NCI-H1092 treated with DMSO at 0.1 percent for 48 hours (cell line): ENCODE measurements at places on chromosomes 6 and 20.
A peak's percentile ranks its signal among the peaks of the same experiment; 100 is the strongest.

DNA sequence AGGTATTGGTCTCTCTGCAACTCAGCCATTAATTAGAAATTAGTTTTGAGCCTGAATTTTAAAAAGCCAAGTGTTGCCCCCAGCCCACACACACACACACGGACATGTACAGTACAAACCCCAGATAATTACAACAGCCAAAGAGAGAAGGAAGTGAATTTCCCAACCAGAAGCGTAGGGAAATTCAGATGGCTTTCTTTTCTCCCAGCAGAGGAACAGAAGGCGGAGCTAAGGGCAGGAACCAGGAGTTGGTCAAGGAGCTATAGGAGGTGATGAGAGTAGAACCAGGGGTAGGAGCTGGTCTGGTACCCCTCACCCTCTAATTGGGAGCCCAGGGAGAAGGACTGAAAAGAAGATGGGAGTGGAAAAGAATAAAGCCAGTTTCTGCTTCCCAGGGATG is 3.9 kb upstream of the ZBTB9 start:
- no peak for DNase-seq

- DNase-seq = no peak
Measured at GRCh38 chr6:81241126-81242041, 511.1 kb downstream of the TENT5A start.

GRCh38 chr6:135073756-135074393 is 19.3 kb upstream of the HBS1L start:
- DNase-seq = no peak

GRCh38 chr6:26175428-26176181 is 88.4 kb downstream of the HFE start:
- peak; percentile 32 for DNase-seq

- no peak for DNase-seq
Measured at GRCh38 chr6:128278836-128279235, 241.6 kb downstream of the PTPRK start.

GRCh38 chr20:43583982-43584432 is 6.7 kb upstream of the IFT52 start:
- no peak for DNase-seq

GRCh38 chr20:54909702-54910101 is 434.3 kb downstream of the DOK5 start:
- DNase-seq = no peak

DNA sequence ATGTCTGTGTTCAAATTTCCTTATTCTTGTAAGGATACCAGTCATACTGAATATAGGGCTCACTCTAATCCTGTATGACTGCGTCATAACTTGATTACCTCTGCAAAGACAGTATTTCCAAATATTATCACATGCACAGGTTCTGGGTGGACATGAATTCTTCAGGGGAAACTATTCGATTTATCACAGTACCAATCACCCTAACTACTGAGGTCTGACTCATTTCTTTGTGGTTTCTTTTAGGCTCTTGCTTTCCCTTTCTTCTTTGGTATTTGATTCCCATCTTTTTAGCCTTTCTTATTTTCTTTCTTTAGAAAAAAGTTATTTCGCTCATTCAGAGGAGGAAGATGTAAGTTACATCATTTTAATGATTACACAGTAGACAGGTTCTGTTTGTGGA is 40.3 kb upstream of the TBX18 start:
- no peak for DNase-seq

DNA sequence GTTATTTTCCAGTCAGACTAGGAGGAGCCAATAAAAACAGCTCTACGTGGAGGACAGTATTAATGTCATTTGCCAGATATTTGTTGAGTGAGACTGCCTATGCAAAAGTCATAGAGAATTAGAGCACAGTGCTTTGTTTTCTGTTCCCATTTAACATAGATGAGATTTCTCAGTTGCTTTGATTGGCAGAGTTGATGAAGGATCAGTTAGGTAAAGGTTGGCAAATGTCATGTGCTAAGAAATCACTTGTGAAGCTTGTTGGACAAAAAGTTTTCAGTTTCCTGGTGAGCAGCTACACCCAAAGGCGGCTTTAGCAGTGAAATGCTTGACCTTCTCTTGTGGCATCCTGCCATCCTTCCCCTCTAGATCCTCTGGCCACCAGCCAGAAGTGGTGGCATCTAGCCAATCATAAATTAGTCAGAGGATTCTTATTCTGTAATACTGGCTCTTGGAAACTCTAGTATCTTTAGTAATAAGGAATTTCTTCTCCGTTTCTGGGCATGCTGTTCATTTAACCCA is 37.0 kb downstream of the BCKDHB start:
- DNase-seq = no peak

DNA sequence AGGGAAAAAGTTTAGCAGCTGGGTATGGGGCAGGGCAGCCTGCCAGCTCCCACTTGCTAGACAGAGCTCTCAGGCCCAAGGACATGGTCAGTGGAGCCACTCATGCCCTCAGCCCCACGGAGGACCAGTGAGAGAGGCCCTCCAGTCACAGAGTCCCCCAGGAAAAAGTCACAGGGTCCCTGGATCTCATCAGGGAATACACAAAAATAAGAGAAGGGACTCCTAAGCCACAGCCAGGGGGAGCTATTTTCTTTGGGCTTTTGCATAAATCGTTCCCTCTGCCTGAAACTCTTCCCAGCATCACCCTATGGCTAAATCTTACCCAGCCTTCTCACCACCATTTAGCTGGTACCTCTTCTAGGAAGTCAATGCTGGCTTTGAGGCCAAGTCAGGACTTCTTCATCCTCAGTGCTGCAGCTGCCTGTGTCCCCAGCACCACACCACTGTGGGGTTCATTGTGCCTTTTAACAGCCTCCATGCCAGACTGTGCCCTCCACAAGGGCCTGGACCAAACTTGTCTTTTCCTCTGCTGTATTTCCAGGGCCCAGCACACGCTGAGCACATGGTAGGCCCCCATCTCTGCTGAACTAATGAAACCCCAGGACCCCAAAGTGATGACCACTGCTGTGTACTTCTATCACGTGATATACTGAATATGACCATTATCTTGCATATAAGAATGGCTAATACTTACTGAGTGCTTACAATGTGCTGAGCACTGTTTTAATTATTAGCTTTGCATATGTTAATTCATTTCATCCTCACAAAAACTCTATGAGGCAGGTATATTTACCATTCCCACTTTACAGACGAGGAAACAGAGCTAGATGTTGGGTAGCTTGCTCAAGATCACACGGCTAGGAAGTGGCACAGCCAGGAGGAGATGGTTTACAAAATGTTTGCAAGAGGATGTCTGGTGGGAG is 2.0 kb downstream of the ZNF335 start:
- peak; percentile 33 for DNase-seq

GRCh38 chr6:167650730-167651317 is 175.9 kb upstream of the AFDN start:
- DNase-seq = no peak

DNA sequence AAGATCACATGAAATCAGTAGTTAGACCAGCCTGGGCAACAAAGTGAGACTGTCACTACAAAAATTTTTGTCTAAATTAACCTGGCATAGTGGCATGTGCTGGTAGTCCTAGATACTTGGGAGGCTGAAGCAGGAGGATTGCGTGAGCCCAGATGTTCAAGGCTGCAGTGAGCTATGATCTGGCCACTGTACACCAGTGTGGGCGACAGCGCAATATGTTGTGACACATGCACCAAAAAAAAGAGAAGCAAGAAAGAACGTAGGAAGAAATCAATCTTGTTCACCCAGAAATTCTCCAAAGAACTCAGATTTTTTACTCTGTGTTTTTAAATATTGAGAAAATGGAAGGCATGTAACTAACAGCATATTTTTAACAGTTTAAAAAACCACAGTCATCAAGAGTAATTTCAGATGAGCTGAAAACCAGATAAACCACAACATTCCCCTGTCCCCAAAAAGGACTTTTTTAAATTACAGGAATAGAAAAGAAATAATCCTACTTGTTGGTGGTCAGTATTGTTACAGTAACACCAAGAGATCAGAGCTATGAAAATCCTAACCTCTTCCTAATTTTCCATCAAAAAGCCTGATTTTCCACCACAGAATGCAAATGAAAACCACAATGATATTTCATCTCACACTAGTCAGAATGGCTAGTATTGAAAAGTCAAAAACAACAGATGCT is 240.2 kb downstream of the KHDC1L start:
- no peak for DNase-seq

GRCh38 chr6:115091461-115091860 is 748.6 kb upstream of the HS3ST5 start:
- DNase-seq = no peak

- DNase-seq = no peak
Measured at GRCh38 chr6:170124150-170124549, 166.7 kb downstream of the DLL1 start.

DNA sequence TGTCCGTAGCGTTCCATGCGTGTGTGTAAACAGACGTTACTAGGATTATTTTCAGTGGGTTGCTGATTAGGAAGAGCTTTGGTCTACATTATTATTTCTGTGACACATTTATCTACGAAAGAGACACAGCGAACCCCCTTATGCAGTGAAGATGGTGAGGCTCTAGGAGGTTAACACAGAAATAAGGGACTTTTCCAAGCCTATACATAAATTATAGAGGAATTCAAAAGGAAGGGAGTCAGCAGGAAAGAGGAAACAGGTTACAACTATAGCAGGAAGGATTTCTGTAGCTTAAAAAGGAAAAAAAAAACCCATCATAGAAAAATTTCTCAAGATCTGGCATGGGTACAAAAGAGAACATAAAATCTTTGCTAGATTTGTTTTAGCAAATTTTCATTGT is 12.9 kb upstream of the RPS6KA2 start:
- DNase-seq = no peak

GRCh38 chr20:58690396-58691135 is 2.0 kb upstream of the NPEPL1 start:
- DNase-seq = no peak

GRCh38 chr6:18447552-18447951 is 60.4 kb downstream of the RNF144B start:
- DNase-seq = no peak

- DNase-seq = no peak
Measured at GRCh38 chr20:44422083-44422482, 53.6 kb upstream of the TTPAL start.

DNA sequence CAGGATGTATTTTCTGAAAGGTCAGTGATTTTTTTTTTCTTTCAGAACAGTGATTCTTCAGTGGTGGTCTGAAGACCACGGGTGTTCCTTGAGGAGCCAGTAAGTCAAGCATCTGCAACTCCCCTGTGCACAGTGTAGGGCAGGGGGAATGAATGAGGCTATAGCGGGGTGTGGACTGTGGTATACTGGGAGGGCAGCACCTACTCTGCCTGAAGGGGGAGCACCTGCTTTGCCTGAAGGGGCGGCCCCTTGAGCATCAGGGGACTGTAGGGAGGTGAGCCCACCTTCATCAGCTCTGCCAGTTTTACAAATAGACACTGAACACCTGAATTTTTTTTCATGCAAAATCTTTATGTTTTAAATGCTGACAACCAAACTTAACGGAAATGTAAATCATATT is 77.5 kb upstream of the RIPOR2 start:
- no peak for DNase-seq

DNA sequence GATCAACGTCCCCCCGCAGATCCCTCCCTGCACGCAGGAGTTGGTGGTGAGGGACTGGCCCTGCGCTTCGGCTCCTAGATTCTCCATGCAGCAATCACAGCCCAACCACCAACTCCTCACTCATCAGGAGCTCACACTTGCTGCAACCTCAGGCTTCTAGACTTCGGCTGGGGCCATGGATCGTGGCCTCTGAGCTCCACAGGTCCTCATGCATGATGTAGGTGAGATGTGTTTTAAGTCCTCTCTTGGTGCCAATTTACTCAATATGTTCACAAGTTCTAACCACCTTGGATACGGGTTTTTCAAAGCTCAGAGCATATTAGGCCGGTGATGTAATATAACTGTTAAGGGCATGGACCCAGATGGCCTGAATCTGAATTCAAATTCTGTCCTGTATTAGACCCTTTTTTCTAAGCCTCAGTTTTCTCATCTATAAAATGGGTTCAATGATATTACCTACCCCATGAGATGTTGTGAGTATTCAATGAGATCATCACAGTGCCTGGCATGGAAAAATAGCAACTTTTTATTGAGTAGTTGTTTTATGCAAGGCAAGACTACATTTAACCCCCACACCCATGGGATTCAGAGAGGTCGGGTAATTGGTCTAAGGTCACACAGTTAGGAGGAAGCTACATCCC is 31.0 kb downstream of the SUN5 start:
- no peak for DNase-seq

GRCh38 chr20:50772420-50773185 is 22.3 kb upstream of the BCAS4 start:
- no peak for DNase-seq

- no peak for DNase-seq
Measured at GRCh38 chr6:36752187-36752885, 54.7 kb downstream of the RAB44 start.

DNA sequence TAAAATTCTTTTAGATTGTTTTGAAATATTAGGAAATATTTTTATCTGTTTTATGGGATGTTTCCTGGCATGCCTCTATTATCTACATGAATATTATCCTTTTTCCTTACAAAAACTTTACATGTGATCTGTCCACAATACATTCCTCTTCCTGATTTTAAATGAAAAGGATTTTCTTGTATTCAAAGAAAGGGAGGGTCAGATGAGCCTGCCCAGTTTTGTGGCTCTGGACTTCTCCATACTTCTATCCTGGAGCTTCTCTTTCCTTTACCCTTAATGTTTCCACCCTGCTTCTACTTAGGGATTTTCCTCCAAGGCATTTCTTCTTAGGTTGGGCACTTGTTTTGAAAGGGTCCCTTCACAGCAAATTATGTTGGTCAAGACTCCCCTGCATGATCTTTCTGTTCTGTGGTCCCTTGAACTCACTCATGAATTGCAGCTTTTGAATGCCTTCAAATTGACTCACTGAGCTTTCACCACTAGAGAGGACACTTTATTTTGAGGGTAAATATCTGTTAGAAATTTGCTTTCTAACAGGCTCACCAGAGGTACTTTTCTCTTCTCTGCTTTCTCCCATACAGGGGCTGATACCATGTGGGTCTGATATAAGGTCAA is 104.9 kb downstream of the CENPW start:
- DNase-seq = no peak

- peak; percentile 77 for DNase-seq
Measured at GRCh38 chr6:156564127-156564806, 212.9 kb upstream of the ARID1B start.

GRCh38 chr6:150531957-150532356 is 67.7 kb upstream of the PLEKHG1 start:
- DNase-seq = no peak

GRCh38 chr6:38326837-38327236 is 312.9 kb downstream of the BTBD9 start:
- DNase-seq = no peak

DNA sequence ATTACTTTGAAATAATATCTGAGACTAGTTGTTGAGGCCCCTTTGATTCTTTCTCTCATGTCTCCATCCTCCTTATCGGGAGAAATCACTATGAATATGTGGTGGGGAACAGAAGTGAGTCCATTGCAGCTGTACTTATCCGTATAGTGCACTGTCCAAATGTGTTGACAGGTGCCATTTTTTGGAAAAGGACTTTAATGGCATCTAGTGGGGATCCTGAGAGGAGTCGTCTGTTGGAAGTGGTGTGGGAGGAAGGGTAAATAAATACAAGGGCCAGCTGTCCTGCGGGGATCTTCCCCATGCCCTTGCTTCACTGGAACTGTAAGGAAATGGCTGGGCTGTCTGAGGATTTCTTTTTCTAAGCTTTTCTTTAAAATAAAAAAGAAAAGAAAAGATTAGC is 19.4 kb downstream of the TPX2 start:
- DNase-seq = no peak

GRCh38 chr6:89117211-89118108 is at the start of gene SRSF12:
TSS of gene SRSF12 (minus strand) at chr6:89118071. CDS start at chr6:89117887, 184 bp downstream.
- DNase-seq = peak; percentile 43
